Activated gamma-delta T cell treated with anti-CD3 and anti-CD28 coated beads, Interleukin-2, amount 50 U/mL, for 16 hours (primary cell): ENCODE measurements at places on chromosomes 5 and 9.

- DNase-seq: no peak
These were observed 387.7 kb upstream of the IRX4 start for GRCh38 chr5:2270467-2270866.

DNA sequence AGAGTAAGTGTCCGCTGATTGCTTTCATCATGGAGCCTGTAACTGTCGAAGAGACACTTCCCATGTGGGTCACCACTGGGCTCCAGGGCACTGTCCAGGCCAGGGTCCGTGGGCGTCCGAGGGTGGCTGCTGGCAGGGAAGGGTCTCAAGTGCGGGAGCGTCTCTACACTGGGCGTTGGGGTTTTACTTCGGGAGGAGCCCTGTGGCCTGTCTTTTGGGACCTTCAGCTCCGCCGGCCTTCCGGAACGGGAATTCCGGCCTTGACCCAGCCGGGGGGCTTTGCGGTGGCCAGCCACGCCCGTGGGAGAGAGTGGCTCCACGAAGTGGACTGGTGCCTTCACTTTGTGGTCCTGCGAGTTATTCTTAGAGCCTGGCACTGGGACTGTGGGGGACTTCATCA, 86.2 kb downstream of the CAMSAP1 start:
- DNase-seq: no peak

GRCh38 chr5:172834415-172835289, 601 bp downstream of the ERGIC1 start:
- no peak for DNase-seq

DNA sequence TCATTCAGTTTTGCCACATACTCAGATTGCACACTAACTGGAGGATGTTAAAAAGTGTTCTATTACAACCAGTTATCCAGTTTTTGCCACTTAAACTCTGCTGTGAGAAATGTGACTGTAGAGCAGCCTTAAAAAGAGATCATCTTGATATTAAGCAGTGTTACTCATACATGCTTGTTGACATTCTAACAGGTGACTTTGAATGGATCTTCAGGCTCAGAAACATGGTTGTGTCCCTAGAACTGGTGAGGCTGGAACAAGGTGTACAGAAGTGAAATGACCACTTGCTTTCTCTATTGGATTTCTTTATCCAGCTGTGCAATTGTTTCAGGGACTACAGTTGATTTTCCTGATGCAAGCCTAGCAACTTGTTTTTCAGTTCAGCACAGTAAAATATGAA, 166.1 kb upstream of the CCDC152 start:
- DNase-seq: no peak

DNA sequence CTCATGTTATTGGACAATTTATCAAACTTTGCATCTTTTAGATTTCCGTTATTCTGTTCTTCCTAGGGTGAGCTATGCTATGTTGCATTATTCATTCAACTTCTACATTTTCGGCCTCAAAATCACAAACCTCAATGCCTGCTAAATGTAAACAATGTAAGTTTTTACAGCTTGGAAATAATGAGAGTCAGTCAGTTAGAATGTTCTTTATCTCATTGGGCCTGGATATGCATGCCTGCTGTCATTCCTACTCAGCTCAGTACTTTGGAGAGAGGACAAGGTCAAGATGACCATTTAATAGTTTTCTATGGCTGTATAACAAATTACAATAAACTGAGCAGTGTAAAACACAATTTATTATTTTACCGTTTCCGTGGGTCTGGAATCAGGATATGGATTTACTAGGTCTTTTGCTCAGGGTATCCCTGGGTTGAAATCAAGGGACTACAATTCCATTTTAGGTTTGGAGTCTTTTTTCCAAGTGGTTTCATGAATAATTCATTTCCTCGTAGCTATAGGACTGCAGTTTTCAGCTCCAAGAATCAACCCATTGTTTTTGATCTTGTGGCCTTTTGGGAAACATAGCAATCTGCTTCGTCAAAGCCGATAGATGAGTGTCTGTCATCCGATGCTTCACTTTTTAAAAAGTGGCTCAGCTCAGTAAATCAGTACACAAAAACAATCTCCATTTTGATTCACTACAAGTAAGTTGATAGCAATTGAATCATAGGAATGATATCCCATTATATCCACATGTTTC, 1143.2 kb upstream of the CDH6 start:
- DNase-seq: no peak
